Suprapubic skin (tissue), 4 donors: ENCODE measurements at places on chromosomes 16 and 17. TPM values are rescaled to one million over a fixed set of nuclear protein-coding genes. Genes with fewer than 3 reads are reported as not detected.

- no peak for DNase-seq
These were observed 25.0 kb upstream of the TAC4 start for GRCh38 chr17:49872754-49873377.

DNA sequence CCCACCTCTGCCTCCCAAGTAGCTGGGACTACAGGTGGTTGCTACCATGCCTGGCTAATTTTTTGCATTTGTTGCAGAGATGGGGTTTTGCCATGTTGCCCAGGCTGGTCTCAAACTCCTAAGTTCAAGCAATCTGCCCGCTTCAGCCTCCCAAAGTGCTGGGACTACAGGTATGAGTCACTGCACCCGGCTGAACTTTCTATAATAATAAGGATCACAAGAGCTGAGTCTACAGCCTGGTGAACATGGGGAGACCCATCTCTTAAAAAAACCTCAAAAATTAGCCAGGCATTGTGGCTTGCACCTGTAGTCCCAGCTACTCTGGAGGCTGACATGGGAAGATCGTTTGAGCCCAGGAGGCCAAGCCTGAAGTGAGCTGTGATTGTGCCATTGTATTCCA, 53.5 kb downstream of the WDR59 start:
- no peak for DNase-seq

DNA sequence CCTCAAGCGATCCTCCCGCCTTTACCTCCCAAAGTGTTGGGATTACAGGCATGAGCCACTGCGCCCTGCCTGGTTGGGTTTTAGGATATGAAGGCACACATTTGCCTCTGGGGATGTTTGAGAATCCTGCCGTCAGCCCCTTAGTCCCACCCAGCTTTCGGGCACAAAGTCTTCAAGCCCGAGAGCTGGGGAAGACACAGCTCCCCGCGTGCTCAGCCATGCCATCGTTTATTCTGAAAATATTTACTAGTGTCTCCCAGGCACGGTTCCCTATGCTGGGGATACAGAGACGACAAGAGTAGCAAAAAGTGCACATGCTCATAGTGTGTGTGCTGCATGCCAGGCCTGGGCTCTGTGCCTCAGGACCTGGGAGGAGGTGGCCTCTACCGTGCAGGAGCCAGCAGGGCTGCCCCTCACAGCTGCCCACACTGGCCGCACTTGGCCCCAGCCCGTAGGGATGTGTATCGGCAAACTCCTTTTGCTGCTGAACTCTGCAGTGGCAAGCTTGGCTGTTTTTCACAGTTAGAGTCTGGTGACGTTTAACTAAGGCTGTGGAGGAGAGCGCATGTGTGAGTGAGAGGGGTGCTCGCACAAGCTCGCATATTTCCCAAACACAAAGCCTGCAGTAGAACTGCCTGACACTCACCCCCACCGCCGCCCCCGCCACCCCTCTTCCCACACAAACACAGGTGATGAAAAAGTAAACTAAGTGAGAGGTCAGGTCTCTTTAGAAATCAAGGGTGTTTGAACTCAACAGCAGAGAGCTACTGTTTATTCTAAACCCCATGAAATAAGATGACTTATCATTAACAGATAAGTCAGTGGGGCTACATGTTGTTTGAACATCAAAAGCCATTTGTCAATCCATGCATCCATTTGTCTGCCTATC, 266.4 kb downstream of the MRTFB start:
- DNase-seq, result no peak

DNA sequence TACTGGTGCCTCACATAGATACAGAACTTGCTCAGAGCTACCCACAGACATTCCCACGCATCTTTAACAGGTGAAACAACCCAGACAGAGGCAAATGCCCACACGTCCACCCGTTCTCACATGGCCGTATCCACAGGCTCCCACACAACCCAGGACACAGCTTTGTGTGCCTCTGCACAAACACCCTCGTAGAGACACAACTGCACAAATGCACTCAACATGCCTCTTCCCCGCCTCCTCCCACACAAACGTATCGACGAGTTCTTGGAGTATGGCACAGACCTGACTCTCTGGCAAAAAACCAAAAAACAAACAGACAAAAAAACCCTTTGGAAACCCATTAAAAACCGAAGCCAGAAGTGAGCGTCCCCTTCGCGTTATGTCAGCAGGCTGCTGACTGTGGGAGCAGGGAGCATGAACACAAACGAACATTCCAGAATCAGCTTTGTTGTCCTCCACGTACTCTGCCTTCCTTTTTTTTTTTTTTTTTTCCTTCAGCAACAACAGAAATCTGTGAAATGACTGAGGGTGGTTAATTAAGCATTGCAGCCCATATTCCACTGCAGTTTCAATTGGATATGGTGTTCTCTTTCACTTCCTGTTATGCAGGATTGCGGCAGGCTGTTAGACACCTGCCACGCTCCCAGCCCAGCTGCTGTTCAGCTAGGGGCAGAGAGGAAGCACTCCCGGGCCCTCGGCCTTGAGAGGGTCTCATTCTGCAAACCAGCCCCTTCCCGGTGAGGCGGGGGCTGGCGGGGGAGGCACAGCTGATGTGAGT, 313.7 kb downstream of the MAF start:
- DNase-seq, result no peak

GRCh38 chr17:10205549-10206185, 7.3 kb upstream of the GAS7 start:
- DNase-seq, result no peak

DNA sequence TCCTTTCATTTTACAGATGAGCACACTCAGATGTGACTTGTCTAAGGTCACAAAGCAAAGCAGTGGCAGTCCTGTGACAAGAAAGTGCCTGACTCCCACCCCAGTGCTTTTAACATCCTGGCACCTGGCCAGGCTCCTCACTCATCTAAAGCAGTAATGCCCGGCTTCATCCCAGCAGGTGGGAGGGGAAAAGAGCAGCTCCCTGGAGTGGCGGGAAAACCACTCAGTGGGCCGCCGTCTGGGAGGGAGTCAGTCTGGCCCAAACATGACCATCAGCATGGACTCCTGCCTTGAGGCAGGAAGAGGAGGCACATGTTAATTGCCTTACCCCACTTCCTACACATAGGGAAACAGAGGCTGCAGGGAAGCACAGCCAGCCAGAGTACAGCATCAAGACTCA, 2.6 kb downstream of the PCGF2 start:
- no peak for DNase-seq

- DNase-seq, result no peak
These were observed 27.9 kb downstream of the SDK2 start for GRCh38 chr17:73616120-73616872.

Gene COQ9
- 46.1 TPM for total RNA-seq

Gene RNF112
- 1.1 TPM for total RNA-seq

Gene TMED6
- 0.98 TPM for total RNA-seq

Gene KRT12
- not detected for total RNA-seq

Gene IL34
- total RNA-seq, result 96.5 TPM

Gene KRTAP4-6
- total RNA-seq, result not detected

Gene OR1F1
- not detected for total RNA-seq

Gene DNAAF8
- 1.7 TPM for total RNA-seq

Gene TMEM220
- 11.7 TPM for total RNA-seq
